ENCODE measurements at places on chromosomes 7 and 10.

DNA sequence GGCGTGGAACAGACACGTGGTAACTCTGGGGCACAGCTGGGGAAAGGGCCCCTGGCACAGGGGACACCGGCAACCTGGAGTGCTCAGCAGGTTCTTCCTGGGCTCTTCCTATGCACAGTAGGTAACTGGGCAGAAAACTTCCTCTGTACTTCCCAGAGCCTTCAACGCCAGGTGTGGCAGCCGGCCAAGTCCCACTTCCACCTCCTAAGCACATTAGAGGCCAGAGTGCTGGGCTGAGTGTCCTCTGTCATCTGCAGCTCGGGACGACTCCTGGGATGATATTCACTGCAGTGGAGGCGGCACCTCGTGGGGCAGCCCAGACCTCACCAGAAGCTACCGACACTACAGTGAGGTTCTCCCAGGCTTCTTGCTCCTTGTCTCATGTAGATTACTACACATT lies 114.5 kb downstream of the LARP4B start:
- no peak for DNase-seq

DNA sequence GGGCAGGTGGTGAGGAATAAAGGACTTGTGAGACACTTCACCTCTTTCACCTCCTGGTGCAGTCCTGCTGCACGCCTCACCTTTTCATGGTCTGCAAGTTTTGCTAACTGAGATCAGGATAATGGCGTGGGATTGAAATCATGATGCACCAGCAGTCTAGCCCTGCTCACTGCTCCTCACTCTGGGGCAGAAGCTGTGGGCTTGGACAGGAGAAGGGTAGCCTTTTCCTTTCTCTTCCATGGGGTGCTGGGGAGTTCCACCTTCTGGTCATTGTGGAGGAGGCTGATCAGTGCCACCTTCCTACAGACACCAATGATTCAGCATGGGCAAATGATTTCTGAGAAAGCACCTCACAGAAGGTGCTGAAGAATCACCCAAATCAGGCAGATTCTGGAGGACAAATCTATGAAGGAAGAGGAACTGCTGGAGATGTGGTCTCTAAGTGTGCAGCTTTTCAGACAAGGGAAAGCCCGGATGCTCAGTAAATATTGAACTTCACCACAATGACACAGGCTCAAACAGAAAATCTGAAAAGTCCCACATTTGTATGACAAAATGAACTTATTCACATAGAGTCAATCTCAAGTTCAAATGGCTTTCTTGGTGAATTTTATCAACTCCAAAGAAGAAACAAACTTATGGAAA lies 19.7 kb downstream of the MBL2 start:
- DNase-seq = no peak

- DNase-seq = no peak
Observed at GRCh38 chr7:100124301-100125230, 2.2 kb upstream of the MBLAC1 start.

GRCh38 chr10:2340831-2341647 lies 603.7 kb upstream of the ADARB2 start:
- no peak for DNase-seq

- DNase-seq = no peak
Observed at GRCh38 chr7:16609842-16610450, 35.6 kb downstream of the ANKMY2 start.

GRCh38 chr7:7254319-7254718 lies 72.0 kb downstream of the C1GALT1 start:
- no peak for DNase-seq

DNA sequence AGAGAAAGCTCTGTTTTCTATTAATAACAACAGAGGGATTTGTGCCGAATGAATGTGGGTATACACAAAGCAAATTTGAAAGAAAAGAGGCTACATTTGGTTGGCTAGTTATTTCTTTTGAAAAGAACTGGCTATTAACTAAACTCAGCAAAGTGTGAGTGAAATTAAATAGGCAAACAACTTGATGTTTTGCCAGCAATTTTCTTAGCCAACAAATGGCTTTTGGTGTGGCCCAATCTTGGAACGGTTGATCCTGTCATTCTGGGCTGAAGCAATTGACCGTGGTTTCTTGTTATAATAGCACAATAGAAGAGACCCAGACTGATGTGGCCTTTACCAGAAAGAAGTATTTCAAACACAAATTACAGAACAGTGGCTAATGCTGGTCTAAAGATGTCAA lies 898.6 kb downstream of the KCNMA1 start:
- DNase-seq = no peak

DNA sequence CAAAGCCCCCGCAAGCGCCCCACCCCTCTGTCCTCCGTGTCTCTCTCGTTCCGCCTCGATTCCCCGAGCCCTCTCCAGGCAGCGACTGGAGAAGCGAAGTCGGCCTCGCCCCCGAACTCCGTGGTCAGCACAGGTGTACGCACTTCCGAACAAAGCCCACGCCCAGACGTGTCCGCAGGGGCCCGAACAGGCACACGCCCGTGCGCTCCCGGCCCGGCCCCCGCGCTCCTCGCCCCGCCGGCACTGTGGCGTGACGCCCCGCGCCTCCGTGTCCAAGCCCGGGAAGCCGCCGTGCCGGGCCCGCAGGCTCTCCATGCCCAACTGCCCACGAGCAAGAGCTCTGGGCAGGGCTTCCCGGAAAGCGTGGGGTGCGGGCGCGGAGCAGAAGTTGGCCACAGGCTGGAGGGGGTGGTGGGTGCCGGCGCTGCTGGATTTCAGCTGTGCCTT lies 662 bp downstream of the NRCAM start:
- no peak for DNase-seq

- no peak for DNase-seq
Observed at GRCh38 chr7:71754828-71755227, 622.9 kb downstream of the GALNT17 start.

DNA sequence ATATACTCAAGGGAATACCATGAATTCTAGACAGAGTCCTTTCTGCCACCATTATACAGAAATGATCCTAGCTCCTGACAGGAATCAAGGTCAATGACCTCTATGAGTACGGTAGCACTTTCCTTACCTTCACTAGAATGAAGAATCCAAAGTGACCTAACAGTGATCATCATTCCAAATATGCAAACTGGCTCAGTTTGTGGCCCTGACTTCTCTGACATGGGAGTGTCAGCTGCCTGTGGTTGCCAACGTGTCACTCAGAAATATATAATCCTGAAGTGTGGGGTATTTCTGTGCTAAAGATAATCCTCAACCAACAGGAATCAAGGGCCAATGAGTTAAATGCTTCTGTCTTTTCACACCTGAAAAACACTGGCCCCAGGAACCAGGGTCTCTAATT lies 45.7 kb downstream of the COPG2 start:
- no peak for DNase-seq

- no peak for DNase-seq
Observed at GRCh38 chr10:69893271-69893900, 91.7 kb downstream of the COL13A1 start.

GRCh38 chr10:25982107-25982506 lies 48.1 kb downstream of the MYO3A start:
- no peak for DNase-seq

DNA sequence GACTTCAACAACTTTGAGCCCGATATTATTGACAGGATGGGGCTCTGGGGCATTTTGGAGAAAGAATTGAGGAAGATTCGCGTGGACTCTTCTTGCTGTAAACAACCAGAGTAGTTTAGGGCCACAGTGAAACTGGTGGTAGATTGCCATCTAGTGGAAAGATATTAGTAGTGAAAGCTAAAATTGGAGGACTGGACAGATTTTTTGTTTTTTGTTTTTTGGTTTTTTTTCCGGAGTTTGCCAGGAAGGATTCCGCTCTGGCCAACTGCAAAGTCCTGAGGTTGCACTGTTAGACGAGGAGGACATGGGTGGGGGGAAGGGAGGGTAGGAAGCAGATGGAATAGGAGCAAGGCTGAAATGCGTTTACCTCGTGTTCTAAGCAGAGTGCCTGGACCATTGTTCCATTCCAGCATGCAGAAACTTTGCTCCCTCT lies 11.7 kb downstream of the NOBOX start:
- DNase-seq = no peak
